ENCODE measurements at places on chromosomes 5 and 9.

- no peak for DNase-seq
These were observed 231.8 kb downstream of the BRINP1 start for GRCh38 chr9:119137479-119137878.

DNA sequence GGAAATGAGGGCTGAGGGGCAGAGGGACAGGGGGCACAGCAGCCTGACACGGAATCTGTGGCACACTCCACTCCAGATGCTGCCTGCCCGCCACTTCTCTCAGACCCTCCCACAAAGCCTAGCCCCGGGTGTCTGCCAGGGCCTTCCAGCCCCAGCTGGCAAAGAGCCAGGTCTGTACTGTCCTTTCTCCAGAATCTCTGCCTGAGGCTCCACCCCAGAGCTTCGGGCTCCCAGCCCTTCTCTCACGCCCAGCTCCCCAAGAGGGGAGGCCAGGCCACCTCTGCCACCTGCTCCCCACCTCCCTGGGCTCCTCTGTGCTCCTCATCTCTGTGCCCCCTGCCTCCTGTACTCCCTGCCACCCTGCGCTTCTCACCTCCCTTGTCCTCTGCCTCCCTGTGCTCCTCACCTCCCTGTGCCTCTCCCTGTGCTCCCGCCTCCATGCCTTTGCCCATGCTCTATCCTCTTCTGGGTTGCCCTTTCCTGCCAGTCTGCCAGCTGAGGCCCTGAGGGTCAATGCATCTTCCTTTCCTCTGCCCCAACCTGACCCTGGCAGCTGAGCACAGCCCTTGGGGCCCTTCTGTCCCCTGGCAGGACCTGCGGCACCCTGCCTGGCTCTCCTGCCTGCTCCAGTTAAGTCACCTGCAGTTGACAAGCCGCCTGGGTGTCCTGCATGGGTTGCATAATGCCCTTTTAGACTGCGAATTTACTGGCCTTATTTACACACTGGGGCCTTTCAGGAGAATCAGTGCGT lies 36.4 kb downstream of the RASGEF1C start:
- DNase-seq: no peak

GRCh38 chr9:3696368-3696767 lies 170.6 kb upstream of the RFX3 start:
- DNase-seq: no peak

- no peak for DNase-seq
These were observed 17.0 kb downstream of the CTSL start for GRCh38 chr9:87742813-87743428.

DNA sequence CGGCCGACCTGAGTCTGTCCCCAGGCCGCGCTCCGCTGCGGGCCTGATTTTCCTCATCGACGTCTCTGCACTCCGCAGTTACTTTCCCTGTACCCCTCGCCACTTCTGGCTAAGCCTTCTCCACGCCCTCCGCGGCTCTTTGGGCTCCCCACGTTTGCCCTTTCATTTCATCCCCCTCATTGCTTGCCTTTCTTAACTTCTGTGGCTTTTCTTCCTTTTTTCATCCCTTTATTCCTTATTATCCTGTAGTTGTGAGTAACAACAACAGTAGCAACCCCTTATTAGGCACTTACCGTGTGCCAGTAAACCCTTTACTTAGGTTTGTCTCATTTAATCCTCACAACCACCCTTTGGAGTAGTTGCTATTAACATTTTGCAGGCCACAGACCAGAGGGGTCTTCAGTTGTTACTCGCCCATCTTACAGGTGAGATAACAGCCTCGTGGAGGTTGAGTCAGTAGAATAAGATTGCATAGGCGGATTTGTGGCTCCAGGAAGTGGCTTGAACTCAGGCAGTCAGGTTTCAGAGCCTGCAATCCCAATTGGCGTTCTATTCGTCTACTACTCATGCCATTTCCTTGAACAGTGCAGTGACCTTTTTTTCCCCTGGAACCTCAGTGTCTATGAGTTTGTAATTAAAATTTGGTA lies 724 bp downstream of the TCERG1 start:
- peak; percentile 21 for DNase-seq

DNA sequence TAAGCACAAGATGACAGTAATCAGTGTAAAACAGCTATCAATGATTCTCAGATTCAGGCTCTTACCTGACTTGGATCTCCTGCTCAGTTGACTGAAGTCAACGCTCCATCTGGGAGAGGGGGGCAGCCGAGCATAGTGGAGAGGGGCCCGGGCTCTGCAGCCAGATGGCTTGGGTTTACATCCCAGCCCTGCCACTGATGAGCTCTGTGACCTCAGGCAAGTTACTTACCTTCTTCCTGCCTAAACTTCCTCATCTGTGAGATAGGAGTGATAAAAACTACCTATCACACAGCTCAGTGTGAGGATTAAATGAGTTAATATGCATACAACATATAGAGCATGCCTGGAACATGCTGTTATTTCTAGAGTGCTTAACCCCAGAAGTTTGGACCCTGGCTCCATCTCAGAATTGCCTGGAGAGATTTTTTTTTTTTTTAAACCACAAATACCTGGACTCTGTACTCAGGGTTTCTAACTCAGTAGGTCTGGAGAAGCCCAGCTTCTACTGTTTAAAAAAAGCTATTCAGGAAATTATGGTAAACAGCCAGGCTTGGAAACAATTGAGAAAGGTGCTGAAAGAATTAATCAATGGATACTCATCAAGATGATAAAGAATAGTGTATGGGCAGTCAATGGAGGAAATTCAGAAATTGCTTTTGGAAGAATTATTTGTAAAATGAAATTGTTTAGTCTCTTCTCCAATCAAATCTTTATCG lies 72.2 kb downstream of the ANKRD55 start:
- no peak for DNase-seq

GRCh38 chr5:135826221-135826525 lies 8.3 kb upstream of the SLC25A48 start:
- no peak for DNase-seq

DNA sequence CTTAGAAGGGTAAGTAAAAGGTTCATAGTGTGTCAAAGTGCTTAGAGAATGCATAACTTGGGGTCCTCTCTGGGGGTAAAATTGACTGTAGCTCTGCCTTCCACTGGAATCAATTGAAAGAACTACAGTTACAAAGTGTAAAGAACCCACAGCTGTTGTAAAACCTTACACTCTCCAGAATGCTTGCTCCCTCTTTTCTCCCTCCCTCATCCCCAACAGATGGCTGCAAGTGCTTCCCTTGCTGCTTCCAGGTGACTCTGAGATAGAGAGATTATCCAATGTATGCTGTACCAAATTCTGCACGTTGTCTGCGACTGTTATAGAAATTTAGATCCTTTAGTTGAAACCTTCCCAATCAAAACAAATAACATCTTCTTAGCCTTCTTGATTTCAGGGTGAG lies 126.0 kb downstream of the STK32A start:
- no peak for DNase-seq
